NCI-H1417 (cell line): ENCODE measurements at places on chromosomes 3 and 15.
A peak's percentile ranks its signal among the peaks of the same experiment; 100 is the strongest.

- DNase-seq = no peak
Measured at GRCh38 chr3:129413687-129414506, 14.5 kb downstream of the EFCAB12 start.

DNA sequence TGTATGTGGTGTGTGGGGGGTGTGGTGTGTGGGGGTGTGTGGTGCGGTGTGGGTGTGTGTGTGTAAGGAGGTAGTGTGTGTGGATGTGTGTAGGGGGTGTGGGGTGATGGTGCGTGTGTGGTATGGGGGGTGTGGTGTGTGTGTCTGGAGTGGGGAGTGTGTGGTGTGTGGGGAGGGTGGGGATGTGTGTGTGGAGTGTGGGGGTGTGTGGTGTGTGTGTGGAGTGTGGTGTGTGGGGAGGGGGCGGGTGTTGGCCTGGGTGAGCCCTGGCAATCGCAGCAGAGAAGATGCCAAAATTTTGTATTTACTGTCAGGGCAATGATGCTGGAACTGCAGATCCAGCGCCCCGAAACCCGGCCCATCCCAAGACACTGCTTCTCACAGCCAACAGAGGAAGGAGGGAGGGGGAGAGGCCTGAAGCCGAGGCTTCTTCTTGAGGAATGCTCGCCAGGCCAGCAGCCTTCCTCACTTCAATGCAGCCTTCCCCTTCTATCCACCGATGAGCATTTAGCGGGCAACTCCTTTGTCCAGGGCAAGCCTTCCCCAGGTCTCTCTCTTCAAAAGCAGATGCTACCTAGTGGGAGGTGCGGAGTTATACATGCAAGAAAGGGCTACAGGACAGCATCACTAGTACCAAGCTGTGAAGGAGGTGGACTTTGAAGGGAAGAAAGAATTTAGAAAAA is 11.9 kb upstream of the SRP14 start:
- DNase-seq = no peak

DNA sequence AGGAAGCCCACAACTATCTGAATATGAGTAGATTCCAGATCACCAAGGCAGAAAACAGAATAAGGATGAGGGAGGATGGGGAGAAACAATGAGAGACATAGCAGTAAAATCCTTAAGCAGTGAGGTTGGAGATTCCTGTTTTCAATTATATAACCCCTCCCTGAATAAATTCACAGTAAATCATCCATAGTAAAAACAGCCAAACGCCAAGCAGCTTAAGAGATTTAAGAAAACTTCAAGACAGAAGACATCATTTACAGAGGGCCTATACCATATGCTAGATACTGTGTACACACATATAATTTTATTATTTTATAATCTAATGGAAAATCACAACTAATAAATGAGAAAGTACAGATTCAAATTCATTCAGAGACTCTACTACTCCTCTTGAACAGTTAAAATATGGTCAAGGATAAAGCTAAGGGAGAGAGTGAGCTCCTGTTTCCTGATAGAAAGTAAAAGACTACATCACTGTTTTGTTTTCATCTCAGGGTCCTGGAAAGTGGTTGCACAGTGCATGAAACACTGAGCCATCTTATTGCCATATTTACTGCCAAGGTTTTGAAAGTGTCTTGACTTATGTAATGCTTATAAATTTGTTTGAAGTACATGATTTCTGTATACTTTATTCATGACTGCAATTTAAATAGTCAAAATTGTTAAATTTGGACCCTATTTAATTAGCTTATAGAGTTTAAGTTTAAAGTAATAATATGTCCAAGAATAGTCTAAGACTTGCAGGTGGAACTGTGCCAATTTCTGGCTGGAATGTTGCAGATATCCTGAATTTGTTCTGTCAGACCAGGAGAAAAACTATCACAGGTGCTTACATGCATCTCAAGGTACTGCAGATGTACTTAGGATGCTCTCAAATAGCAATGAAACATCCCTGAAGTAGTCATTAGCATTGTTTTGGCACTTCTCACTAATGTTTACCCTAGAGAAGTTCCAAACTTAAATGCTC is 141.4 kb downstream of the TBL1XR1 start:
- DNase-seq = peak; percentile 62

DNA sequence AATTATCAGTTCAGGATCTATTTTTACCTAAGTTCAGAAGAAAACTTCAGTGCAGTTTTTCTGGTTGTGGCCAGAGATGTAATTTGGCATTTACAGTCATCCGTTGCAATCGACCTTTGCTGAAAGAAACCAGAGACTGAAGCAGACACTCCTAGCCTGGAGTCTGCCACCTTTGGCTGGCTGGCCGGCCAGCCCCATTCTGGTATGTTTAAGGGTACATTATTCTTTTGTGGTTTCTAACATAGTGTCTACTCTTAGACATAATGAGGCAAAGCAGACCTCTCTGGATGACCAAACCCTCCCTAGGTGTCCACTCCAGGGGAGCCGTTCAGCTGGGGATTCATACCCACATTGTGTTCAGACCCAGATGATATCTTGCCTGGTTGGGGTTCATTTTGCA is 275.9 kb upstream of the TPM1 start:
- DNase-seq = no peak

- no peak for DNase-seq
Measured at GRCh38 chr3:140753865-140754754, 76.2 kb downstream of the TRIM42 start.

DNA sequence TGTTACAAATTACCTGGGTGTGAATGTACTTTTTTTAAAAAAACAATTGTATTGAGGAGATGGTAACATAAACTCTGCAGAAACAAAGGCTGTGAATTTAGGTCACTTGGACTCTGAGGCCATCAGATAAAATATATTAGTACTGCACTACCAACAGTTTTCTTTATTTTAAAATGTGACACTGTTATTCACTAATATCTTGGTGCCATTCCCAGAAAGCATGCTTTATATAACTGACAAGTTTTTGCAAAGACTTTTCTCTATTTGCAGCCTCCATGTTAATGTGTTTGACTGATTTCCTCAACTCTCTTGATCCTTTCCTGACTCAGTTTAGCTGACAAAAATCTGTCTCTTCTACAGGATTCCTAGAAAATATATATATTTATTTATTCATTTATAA is 26.5 kb upstream of the ACTL6A start:
- no peak for DNase-seq

DNA sequence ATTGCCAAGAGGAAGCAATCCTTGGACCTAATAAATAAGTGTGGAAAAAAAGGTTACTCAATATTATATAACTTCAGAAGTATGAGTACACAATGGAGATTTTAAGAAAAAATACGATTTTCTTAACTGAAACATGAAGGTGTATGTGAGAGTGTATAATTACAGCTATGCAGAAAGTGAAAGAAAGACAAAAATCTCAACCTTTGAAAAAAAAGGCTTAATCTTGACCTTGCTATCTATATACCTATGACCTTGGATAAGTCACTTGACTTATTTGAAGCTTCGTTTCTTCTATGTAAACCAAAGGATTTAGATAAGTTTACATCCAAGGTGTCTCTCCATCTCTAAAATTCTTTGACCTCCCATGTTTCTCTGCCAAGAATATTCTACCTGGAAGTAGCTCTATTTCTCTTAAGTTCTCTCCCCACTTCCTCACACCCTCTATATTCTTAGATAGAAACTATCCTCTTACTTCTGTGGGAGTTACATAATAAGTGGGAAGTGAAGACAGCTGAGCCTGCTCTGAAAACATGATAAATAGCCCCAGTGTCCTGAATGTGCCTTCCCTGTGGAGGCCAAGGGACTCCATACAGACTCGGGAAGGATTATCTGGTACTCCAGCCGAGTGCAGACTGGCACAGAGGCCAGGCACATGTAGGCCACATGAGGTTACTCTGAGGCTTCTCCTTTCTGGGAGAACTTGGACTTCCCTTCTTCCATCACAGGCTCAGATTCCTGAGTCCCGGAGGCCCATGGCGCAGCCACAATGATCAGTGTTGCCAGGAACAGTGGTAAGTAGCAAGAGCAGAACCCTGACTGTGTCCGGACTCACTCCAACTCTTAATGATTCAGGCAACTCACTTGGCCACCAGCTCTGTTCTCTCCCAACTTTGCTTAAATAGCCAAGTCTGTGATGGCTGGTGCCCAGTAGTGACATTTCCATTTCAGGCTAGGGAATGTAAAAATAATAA is 166.8 kb upstream of the COL8A1 start:
- no peak for DNase-seq

- DNase-seq = no peak
Measured at GRCh38 chr3:49058011-49058410, 28.8 kb upstream of the IMPDH2 start.

GRCh38 chr3:76990606-76991005 is 49.3 kb upstream of the ROBO2 start:
- no peak for DNase-seq
